Memory B cell (primary cell): ENCODE measurements at places on chromosomes 3 and 15.

- peak overlapping the region; percentile 88 for H3K27ac ChIP-seq
- no peak overlapping the region for H3K4me3 ChIP-seq
- peaks cover 22% of the 10 kb centered on the region for H3K4me1 ChIP-seq
- H3K27me3 ChIP-seq, result no peaks in the 10 kb centered on the region
- DNase-seq, result no peak
- peaks cover 14% of the 10 kb centered on the region for H3K36me3 ChIP-seq
Measured at GRCh38 chr3:108041253-108041652, 49.6 kb downstream of the CD47 start.

DNA sequence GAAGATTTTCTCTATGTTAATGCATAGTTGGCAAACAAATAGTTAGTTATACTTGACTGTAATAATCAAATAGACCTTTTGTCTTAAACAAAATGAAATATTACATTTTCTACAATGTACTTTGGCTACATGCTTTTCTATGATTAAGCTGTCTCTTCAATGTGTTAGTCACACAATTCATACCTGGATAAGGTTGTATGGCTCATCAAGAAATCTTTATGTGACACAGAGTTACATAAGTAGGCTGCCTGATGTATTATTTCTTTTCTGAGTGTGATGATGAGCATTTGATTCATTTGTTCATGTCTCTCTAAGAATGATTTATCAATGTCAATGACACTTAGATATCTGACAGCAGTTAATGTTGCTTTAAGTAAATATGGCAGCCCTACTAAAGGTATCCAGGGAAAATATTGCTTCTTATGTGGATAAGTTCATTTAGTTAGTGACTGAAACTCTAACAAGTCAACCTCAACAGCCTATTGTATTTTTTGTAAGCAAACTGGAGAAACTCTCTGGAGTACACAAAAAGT is 157.4 kb upstream of the SOX2 start:
- H3K36me3 ChIP-seq, result no peaks in the 10 kb centered on the region
- H3K4me3 ChIP-seq, result no peak overlapping the region
- no peak for DNase-seq
- no peak overlapping the region for H3K27ac ChIP-seq
- no peaks in the 10 kb centered on the region for H3K27me3 ChIP-seq

- no peak overlapping the region for H3K27ac ChIP-seq
- peaks cover 19% of the 10 kb centered on the region for H3K36me3 ChIP-seq
- DNase-seq, result no peak
- no peak overlapping the region for H3K4me3 ChIP-seq
Measured at GRCh38 chr15:79858469-79858868, 38.3 kb downstream of the MTHFS start.

- no peak overlapping the region for H3K4me3 ChIP-seq
- H3K4me1 ChIP-seq, result peaks cover 2% of the 10 kb centered on the region
- no peak for DNase-seq
- no peaks in the 10 kb centered on the region for H3K27me3 ChIP-seq
- no peak overlapping the region for H3K27ac ChIP-seq
Measured at GRCh38 chr3:27568393-27568792, 84.2 kb upstream of the SLC4A7 start.

DNA sequence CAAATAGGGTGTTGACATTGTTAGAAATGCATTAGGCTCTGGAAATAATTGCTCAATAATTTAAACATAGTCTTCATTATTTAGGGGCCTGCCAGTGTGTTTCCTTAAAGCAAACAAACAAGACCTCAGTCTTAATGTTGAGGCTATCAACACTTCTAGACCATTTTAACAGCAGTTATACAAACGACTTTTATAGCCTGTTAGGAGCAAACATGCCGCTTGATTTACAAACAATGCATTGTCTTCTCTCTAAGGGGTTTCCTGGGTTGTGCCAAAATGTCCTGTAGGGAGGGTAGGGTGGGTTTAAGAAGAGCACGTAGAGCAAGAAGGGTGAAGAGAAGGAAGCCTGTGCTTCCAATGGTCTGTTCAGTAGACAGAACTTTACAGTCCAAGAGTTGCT is 53.7 kb downstream of the TPRG1 start:
- DNase-seq, result no peak
- H3K36me3 ChIP-seq, result no peaks in the 10 kb centered on the region
- H3K4me3 ChIP-seq, result no peak overlapping the region
- H3K27ac ChIP-seq, result no peak overlapping the region
- peaks cover 4% of the 10 kb centered on the region for H3K4me1 ChIP-seq

- H3K27ac ChIP-seq, result no peak overlapping the region
- H3K36me3 ChIP-seq, result no peaks in the 10 kb centered on the region
- no peak overlapping the region for H3K4me3 ChIP-seq
- H3K27me3 ChIP-seq, result peaks cover 20% of the 10 kb centered on the region
- H3K4me1 ChIP-seq, result no peaks in the 10 kb centered on the region
Measured at GRCh38 chr15:57827971-57828370, 121.5 kb downstream of the POLR2M start.

DNA sequence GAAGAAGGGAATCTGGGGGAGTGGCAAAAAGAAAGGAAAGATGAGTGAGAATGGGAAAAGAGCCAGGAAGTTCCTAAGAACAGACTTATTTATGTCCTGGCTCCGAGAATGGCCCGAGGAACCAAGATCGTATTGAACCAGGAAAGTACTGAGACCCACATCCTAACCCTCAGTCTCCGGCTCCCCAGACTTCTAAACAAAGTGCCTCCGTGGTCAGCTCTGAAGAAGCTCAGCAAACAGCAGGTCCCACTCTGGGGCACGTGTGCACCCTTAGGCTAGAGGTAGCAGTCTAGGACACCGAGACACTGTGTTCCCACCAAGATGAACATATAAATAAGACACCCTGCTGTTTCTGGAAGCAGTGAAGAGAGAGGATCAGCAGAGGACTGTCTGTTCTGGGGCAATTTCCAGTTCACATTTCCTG is 307.4 kb downstream of the NTRK3 start:
- H3K36me3 ChIP-seq, result no peaks in the 10 kb centered on the region
- H3K27ac ChIP-seq, result no peak overlapping the region
- H3K27me3 ChIP-seq, result no peaks in the 10 kb centered on the region
- H3K4me1 ChIP-seq, result no peaks in the 10 kb centered on the region

- peaks cover 8% of the 10 kb centered on the region for H3K36me3 ChIP-seq
- peak overlapping the region; percentile 24 for H3K4me3 ChIP-seq
- no peaks in the 10 kb centered on the region for H3K27me3 ChIP-seq
- peaks cover 64% of the 10 kb centered on the region for H3K4me1 ChIP-seq
- no peak overlapping the region for H3K27ac ChIP-seq
- no peak for DNase-seq
Measured at GRCh38 chr15:63526401-63526800, 22.0 kb downstream of the USP3 start.

- peaks cover 6% of the 10 kb centered on the region for H3K27me3 ChIP-seq
- H3K4me3 ChIP-seq, result no peak overlapping the region
- no peak for DNase-seq
- no peaks in the 10 kb centered on the region for H3K4me1 ChIP-seq
Measured at GRCh38 chr15:51311510-51311909, 26.9 kb downstream of the CYP19A1 start.

DNA sequence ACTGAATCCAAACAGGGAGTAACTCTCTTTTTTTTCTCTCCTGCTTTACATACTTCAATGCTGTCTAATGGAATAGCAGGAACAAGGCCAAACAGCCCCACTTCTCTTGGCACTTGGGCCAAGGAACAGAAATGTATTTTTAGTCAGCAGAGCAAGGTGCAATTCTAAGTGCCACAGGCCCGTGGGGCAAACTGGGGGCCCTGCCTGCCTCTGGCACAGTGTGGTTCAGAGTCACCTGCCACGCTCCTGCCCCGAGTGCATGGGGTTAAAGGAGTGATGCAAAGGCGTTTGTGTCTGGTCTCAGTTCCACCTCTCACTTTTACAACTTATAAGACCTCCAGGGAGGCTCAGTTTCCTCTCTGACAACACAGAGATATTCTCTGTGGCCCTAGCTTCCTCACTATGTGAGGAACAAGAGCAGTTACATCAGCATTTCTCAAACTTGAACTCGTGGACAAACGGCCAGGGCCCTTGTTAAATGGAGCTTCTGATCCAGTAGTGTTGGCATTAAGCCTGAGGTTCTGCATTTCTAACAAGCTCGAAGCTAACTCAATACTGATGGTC is 51.3 kb downstream of the LRIG1 start:
- H3K27ac ChIP-seq, result no peak overlapping the region
- no peaks in the 10 kb centered on the region for H3K4me1 ChIP-seq
- H3K27me3 ChIP-seq, result no peaks in the 10 kb centered on the region
- H3K4me3 ChIP-seq, result no peak overlapping the region
- H3K36me3 ChIP-seq, result no peaks in the 10 kb centered on the region

- H3K36me3 ChIP-seq, result no peaks in the 10 kb centered on the region
- no peak overlapping the region for H3K27ac ChIP-seq
- no peak for DNase-seq
- no peaks in the 10 kb centered on the region for H3K4me1 ChIP-seq
- H3K4me3 ChIP-seq, result no peak overlapping the region
- H3K27me3 ChIP-seq, result no peaks in the 10 kb centered on the region
Measured at GRCh38 chr3:29245441-29245840, 35.4 kb upstream of the RBMS3 start.

- no peak overlapping the region for H3K4me3 ChIP-seq
- no peaks in the 10 kb centered on the region for H3K4me1 ChIP-seq
- no peaks in the 10 kb centered on the region for H3K36me3 ChIP-seq
- no peak overlapping the region for H3K27ac ChIP-seq
Measured at GRCh38 chr3:55709411-55710012, 222.4 kb upstream of the WNT5A start.

GRCh38 chr15:78457101-78457500 is 19.1 kb downstream of the IREB2 start:
- peaks cover 44% of the 10 kb centered on the region for H3K4me1 ChIP-seq
- no peak for DNase-seq
- H3K36me3 ChIP-seq, result peaks cover 9% of the 10 kb centered on the region
- no peaks in the 10 kb centered on the region for H3K27me3 ChIP-seq
- H3K27ac ChIP-seq, result peak overlapping the region; percentile 35
- H3K4me3 ChIP-seq, result no peak overlapping the region

GRCh38 chr3:144294659-144295538 is 323.3 kb downstream of the DIPK2A start:
- no peaks in the 10 kb centered on the region for H3K27me3 ChIP-seq
- no peak for DNase-seq
- H3K36me3 ChIP-seq, result no peaks in the 10 kb centered on the region
- no peak overlapping the region for H3K27ac ChIP-seq
- peaks cover 14% of the 10 kb centered on the region for H3K4me1 ChIP-seq
- no peak overlapping the region for H3K4me3 ChIP-seq
